ENCODE measurements at places on chromosomes 12 and 14.

DNA sequence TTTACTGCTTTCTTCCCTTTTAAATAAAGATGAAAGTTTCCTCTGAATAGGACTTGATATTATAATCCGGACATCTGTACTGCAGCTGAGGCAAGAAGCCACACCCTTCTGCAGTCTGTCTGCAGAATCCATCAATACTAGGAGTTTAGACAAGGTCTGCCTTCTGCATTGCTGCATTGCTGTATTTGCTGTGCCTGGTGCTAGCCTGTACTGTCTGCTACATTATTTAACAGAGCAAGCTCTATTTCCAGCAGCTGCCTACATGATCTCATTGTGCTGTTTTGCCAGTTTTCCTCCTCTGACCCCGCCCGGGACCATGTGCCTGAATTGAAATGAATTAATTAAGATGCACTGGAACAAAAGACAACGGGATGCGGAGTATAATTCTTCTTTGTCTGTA, 1.7 kb downstream of the TUBA1A start:
- DNase-seq: no peak

- DNase-seq: no peak
These were observed 863.9 kb downstream of the BCL11B start for GRCh38 chr14:98408024-98408555.

DNA sequence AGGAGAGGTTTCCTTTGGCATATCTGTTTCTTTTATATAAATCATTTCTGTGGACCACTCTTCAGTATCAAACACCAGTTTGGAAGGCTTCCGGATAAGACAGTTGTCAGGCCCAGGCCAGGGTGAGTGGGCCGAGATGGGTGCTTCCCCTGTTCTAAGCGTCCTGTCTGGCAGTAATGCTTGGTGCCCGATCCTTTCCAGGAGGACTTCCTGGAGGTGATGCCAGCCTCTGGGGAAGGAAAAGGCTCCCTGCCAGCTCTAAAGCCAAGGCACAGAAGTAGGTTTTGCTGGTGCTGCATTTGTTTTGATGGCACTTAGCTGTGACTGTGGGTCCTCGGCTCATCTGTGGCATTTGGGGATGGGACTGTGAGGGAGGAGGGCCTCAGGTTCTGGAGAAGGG, 124.4 kb upstream of the RTL1 start:
- DNase-seq: no peak

- DNase-seq: no peak
These were observed 456.2 kb upstream of the MGAT4C start for GRCh38 chr12:86712425-86712843.

DNA sequence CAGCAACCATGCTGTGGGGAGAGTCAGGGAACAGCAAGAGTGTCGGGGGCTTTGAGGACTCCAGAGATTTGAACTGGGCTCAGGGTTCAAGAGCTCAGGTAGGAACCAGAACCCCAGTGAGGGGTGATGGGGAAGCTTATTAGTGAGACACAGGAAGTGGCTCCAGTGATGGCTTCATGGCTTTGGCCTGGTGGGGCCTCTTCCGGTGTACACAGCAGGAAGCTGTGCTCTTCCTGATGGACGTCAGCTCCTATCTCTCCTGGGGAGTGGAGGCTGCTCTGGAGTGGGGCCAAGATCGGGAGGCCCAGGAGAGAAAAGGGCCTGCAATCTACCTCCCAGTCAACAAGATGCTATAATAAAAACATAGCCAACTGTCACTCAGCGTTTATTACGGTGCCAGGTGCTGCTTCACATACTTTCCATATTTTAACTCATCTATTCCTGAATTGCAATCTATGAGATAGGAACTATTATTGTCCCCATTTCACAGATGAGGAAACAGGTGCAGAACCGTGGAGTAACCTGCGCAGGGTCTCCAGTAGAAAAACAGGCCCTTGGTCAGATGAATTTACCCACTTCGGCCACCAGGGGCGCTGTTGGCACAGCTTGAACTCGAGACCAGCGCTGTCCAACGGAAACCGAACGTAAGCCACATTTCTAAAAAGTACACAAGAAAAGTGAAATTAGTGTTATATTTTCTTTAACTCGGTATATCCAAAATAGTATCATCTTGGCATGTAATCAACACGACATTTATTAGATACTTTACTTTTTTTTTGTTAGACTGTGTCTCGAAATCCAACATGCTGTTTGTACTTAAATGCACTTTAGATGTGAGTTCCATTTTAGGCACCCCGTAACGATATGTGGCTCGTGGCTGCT, 63.6 kb upstream of the DLK1 start:
- no peak for DNase-seq

GRCh38 chr14:69077841-69078240, 75.1 kb downstream of the DCAF5 start:
- DNase-seq: no peak

DNA sequence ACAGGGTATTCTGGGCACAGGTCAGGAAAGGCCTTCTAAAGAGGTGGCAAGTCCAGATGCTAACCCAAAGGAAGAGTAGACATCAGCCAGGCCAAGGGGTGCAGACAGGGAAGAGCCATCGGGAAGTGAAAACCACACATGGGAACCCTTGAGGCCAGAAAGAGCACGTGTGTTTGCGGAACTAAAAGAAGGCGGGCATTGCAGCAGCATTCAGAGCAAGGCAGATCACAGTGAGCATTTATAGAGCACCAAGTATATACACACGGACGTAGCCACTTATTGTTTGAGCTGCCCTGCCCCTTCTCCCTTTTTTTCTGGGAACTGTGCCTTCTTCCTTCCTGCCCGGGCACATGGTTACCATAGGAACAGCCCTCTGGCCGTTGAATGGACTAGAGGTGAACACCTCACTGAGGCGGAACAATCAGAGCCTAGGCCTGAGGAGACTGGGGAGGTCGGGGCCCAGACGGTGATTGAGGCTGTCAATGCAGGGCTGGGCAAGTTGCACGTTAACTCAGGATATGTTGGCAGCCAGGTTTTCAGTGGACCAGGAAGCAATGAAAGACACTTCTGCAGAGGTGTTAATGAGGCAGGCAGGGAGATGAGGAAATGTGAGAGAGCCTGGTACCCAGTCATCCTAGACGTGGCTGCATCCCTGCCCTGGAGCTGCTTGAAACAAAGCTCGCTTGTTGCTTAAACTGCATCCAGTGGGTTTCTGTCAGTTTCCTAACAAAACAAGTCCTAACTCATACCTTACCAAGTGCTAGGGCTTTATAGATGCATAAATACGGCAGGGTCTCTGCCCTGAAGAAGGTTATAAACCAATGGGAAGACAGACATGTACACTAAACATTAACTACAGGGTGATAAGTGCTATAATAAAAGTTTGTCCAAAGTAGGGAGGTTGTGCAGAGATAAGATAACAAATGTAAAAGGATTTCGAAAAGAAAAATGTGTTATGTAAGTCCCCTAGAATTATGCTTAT, 34.2 kb downstream of the MOAP1 start:
- no peak for DNase-seq

- DNase-seq: no peak
These were observed 6.7 kb upstream of the SLC15A4 start for GRCh38 chr12:128830505-128830893.

DNA sequence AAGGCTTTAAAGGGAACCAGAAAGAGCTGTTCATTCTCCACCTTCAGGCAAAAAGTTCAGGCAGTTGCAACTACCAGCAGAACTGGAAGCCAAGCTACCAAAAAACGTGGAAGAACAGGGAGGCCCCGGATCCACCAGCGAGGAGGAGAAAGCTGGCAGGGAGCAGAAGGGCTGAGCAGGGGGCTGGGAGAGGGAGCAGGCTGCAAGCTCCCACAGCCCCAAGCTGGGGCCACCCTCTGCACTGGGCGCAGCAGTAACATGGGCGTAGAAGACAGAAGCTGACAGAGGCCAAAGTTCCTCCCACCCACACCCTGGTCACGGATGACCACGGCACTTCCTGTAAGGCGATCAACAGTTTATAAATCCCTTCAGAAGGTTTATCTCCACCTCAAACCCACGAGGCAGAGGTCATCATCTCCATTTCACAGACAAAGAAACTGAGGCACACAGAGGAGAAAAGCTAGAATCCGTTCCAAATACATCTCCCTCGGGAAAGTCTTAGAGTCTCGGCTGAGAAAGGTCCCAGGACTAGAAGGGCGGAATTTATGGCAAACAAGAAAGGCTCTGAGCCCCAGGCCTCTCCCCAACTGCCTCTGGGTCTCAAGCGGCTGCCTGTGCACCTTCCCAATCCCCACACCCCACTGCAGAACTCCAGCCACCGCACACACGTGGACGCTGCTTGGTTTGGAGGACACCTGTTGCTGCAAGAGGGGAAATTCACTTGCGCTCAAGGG, 1.8 kb downstream of the CCDC85C start:
- no peak for DNase-seq

GRCh38 chr12:46803517-46803916, 22.3 kb downstream of the SLC38A4 start:
- no peak for DNase-seq

GRCh38 chr12:96256672-96257361, 62.6 kb downstream of the ELK3 start:
- no peak for DNase-seq

- DNase-seq: no peak
These were observed 17.5 kb downstream of the EVL start for GRCh38 chr14:100082723-100083122.

DNA sequence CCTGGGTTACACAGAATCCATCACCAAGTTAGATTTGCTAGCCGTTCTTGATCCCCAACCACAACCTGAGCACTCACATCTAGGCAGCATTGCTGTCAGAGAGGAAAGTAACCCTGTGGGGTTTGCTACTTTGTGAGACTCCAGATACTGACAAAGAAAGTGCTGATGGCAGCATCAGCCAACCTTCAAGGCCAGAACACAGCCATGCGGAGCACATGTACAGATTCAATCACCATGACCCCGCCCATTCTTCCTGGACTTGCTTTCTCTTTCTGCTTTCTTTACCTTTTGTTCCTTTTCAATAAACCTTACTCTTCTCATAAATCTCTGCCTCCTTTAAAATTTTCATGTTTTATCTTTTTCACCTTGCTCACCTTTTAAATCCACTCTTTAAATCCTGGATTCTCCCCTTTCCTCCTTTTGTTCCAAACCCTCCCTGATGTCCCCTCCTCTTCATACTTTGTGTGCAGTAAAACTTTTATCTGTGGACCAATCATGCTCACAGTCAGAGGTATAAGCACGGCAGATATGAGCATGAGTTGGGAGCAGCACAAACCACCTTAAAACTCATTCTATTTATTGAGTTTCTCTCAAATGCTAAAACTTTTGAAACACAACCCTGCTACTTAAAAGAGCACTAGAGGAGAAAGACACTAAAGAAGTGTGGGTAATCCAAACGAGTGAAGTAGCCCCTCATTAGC, 21.9 kb upstream of the CERS5 start:
- DNase-seq: no peak

DNA sequence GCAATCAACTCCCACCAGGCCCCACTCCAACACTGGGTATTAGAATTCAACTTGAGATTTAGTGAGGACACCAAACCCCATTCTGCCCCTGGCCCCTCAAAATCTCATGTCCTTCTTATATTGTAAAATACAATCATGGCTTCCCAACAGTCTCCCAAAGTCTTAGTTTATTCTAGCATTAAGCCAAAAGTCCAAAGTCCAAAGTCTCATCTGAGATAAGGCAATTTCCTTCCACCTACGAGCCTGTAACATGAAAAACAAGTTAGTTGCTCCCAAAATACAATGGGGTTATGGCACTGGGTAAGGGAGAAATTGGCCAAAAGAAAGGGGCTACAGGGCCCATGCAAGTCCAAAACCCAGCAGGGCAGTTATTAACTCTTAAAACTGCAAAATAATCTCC, 46.6 kb upstream of the TMTC1 start:
- no peak for DNase-seq

DNA sequence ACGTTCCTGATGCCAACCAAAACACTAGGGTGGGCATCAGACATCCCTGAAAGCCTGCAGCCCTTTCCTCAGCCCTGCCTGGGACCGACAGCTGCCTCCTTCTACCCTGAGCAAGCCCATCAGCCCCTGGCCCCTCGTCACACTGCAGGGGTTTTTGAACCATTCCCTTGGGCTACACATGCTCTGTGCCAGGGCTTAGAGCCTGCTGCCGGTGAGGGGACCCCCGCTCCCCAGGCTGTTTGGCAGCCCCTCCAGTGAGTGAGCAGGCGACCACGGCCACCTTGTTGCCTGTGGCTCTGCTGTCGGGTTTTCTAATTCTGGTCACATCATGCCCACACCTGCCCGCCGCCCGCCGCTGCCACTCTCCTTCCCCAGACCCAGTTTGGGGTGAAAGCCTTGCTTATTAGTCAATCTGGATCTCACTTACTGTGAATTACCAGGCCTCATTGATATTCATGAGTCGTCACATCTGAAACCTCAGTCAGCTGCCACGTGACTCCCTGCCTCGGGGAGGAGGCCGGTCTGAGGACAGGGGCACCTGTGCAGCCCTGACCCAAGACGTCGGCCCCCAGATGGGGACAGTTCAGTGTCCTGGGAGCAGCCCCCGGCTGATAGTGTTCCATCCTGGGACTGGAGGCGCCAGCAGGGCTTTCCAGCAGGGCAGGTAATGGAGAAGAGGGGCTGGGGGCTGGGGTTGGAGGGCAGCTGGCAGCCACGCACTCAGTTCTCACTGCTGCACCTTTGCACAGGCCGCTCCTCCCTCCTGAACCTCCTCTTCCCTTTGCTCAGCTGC, 163.0 kb downstream of the RBM19 start:
- no peak for DNase-seq

- DNase-seq: no peak
These were observed 266.8 kb downstream of the ADAMTS20 start for GRCh38 chr12:43285159-43285598.

DNA sequence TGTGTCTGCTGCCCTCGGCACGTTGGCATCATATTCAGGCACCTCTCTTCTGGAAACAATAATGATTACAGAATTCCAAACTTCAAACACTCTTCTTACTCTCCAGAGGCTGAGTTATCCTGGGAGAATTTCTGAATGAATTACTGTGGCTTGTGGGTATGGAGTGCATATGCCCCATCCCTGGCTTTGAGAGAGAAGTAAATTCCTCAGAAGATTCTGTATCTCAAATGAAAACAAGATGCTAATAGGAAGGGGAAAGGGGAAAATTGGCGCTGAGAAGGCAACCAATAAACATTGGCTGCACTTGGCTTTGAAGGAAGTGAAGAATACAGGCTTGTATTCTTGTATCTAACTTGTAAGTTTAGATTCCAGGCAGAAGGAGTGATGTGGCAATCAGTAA, 132.0 kb upstream of the NOVA1 start:
- no peak for DNase-seq

DNA sequence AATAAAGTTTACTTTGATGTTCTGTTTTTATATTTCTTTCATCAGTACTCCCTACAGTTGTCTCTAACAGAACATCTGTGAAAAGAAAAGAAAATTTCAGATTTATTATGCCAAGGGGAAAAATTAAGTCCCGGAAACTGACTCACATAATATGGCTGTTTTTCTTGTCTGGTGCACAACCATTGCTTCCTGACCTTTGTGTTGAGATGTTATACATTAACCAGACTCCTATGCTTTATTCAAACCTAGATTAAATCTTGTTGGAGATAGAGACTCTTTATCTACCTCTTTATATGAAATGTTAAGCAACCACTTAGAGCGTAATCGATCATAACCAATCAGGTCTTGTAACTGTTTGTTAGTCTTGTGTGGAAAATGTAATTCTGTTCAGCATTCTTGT, 37.6 kb upstream of the BICD1 start:
- no peak for DNase-seq

Data from stimulated activated CD4-positive, alpha-beta T cell treated with anti-CD3 and anti-CD28 coated beads, Interleukin-1b, Interleukin-23, amount 100 ng/mL, for 1 hour (primary cell).